LoVo (cell line): ENCODE measurements at places on chromosomes 11 and 22.

- peak; percentile 58 for DNase-seq
Measured at GRCh38 chr11:65891219-65892136, 1.0 kb downstream of the CCDC85B start.

DNA sequence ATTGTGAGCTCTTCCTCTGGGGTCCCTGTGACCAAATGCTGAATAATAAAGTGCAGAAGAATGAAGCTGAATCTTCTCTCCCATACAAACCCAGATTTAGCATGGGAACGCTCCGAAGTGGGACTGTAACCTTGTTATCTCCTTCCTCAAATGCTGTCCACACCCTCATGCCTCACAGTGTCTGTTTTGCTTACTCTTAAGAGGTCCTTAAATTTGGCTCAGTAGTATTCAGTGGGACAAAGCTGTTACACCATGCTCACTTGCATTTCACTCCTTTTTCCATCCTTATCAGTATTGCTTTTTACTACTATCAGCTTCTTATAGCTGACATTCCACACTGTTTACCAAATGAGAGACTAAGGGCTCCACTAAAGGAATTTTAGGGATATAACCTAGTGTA, 13.8 kb upstream of the AMOTL1 start:
- no peak for DNase-seq

DNA sequence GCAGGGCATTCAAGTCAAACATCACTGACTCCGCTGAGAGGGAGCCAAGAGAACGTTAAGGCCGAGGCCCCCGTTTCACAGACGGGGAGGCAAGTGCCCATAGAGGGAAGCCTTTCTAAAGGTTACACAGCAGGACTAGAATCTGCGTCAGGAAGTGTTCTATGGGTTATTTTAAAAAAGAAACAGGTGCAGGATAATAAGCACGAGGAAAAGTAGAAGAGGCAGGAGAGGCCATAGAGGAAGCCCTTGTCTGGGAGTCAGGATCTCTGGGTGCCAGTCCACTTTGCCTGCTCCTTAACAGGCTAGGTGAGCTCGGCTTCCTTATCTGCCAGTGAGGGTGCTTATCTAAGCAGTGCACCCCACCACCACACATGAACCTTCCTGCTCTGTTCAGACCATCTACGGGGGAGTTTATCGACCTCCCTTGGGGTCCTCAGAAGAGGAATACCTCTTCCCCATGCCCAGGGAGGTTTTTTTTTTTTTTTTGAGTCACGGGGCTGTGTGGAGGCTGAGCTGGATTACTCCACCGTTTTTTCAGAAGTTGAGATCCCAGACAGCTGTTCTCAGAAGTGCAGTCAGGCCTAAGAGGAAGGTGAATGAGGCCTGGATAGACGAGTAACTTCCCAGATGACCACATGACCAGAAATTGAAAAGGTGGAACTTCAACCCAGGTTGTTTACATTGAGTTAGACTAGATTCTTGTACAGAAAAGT, 1.2 kb upstream of the FCHSD2 start:
- DNase-seq, result no peak

DNA sequence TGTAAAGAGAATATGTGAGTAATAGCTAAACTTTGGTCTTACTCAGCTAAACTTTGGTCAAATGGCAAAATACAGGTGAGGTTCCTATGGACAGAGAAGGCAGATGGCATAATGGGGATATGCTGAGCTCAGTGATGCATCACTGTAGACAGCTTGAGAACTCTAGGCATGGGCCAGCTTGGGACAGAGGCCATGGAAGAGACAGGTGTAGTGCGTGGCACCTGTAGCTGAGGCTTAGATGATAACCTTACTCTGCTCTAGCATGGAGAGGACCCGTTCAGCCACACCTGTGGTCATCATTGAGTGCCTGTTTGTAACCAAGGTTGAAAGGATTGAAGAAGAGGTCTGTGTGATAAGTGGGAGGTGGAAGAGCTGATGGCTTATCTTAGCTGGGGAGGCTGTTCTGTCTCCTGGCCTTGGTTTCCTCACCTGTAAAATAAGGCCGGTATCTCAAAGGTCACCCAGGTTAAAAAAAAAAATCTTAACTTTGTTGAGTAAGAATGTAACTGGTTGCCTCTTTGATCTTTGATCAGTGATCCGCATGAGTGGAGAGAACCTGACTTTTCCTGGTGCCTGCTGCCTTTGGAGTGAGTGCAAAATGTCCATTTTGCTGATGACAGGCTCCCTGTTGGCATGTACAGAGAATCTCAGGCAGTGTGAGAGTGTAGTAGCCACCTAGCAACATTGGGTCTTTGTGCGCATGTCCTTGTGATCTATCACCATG, 48.6 kb downstream of the ZNRF3 start:
- no peak for DNase-seq

- DNase-seq, result no peak
Measured at GRCh38 chr11:129530154-129530895, 154.7 kb downstream of the BARX2 start.

- DNase-seq, result no peak
Measured at GRCh38 chr22:45930324-45930723, 46.6 kb downstream of the WNT7B start.

DNA sequence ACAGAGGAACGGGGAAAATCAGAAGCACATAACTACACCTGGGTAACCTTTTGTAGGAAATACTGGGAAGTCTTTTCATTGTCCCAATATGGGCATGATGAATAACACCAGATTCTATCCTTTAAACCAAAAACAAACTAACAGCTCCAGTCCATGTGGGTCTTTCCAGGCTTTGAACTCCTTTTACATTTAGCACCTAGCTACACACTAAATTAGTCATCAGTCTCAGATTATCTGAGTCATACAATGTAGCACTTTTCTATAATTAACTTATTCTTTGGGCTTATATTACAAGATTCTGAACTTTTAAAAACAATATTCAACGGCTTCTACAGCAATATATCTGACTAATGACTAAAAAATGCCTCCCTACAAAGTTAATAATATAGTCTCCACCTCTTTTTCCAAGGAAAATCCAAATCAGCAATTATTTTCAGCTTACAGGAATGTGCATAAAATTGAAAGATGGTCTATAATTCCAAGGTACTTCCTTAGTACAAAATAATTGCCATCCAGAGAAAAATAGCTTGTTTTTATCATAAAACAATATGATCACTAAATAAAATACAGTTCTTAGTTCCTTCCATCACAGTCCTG, 26.3 kb downstream of the STK33 start:
- no peak for DNase-seq
